Sigmoid colon (tissue), 7 donors: ENCODE measurements at places on chromosomes 2 and 18. TPM values are rescaled to one million over a fixed set of nuclear protein-coding genes. Genes with fewer than 3 reads are reported as not detected.
A peak's percentile ranks its signal among the peaks of the same experiment; 100 is the strongest.

- no peak overlapping the region for H3K27ac ChIP-seq
- H3K36me3 ChIP-seq = no peaks in the 10 kb centered on the region
- H3K27me3 ChIP-seq = no peaks in the 10 kb centered on the region
Observed at GRCh38 chr2:20182241-20182931, 42.5 kb downstream of the SDC1 start.

GRCh38 chr2:106105151-106105922 is 88.8 kb downstream of the UXS1 start:
- no peak overlapping the region for H3K27ac ChIP-seq
- DNase-seq = no peak
- peaks cover 8% of the 10 kb centered on the region for H3K36me3 ChIP-seq

GRCh38 chr2:189854940-189855339 is 70.7 kb downstream of the PMS1 start:
- H3K27me3 ChIP-seq = no peaks in the 10 kb centered on the region
- H3K4me3 ChIP-seq = no peak overlapping the region
- H3K4me1 ChIP-seq = no peaks in the 10 kb centered on the region
- H3K27ac ChIP-seq = no peak overlapping the region

DNA sequence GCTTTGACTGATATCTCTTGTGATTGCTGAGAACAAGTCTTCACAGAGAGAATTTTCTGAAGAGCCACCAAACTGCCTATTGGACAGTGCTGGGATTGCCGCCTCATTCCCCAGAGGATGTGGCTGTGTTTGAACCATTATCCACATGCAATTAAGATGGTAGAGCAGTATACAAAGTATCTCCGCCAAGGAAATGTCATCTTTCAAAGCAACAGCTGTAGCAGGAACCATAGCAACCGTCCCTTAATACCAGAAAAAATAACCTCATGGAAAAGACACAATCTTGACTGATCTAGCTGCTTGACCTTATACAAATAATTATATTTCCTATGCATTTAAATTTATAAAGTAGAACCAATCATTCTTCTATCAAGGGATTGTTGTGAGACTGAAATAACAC is 772.6 kb upstream of the FAM98A start:
- H3K27me3 ChIP-seq = no peaks in the 10 kb centered on the region
- H3K4me3 ChIP-seq = no peak overlapping the region
- no peaks in the 10 kb centered on the region for H3K36me3 ChIP-seq
- DNase-seq = no peak
- no peak overlapping the region for H3K27ac ChIP-seq

DNA sequence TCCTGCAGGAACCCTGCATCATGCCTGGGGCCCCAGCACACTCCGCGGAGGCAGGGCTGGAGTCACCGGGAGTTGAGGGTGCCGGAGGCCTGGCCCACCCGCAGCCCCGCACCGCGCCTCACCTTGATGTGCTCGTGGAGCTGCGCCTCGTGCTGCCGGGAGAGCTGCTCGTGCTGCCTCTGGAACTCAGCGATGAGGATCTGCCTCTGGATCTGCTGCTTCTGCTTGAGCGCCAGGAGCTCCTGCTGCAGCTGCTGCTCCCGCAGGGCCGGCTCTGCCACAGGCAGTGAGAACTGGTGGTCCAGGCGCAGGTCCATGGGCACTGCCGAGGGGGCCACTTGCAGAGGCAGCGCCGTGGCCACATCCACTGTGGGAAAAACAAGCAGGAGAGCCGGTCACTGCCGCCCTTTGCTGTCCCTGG is 211.1 kb downstream of the HDAC4 start:
- H3K4me1 ChIP-seq = peaks cover 35% of the 10 kb centered on the region
- DNase-seq = peak; percentile 51
- H3K4me3 ChIP-seq = no peak overlapping the region

DNA sequence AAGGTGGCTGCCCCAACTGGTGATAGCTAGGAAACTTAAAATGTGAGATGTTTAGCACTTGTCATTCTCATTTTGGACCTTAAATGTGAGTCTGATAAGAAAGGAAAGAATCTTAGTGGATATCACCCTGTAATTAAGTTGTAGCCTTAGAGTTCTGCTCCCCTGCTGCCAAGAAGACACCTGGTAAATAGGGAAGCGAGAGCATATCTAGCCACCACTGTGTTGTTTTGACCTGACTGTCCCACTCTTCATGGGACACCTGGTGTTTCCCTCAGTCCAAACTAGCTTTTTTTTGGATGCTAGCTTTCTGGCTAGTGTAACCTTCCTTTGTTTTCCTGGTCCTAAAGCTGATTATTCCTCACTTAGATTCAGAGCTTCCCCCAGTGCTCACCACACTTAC is 357.6 kb downstream of the RAD51AP2 start:
- no peaks in the 10 kb centered on the region for H3K27me3 ChIP-seq
- H3K36me3 ChIP-seq = no peaks in the 10 kb centered on the region
- no peaks in the 10 kb centered on the region for H3K4me1 ChIP-seq
- H3K4me3 ChIP-seq = no peak overlapping the region

DNA sequence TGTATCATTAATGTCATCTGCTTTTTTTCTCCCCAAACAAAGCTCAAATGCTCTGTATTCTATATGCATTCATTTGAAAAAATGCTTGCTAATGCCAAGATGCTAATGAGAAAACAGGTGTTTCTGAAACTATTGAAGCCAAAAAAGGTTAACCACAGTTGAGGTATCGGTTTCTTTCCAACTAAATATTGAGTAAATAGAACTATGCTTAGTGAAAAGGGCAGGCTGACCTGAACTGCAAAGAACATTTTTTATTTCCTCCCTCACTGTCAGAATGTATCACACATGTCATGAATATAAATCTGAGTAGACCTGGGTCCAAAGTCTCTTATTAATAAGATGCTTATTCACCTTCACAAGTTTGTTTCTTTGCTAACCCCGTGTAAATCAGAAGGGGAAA is 866.6 kb downstream of the CPS1 start:
- H3K27ac ChIP-seq = no peak overlapping the region
- H3K36me3 ChIP-seq = no peaks in the 10 kb centered on the region
- DNase-seq = no peak
- no peaks in the 10 kb centered on the region for H3K4me1 ChIP-seq
- H3K27me3 ChIP-seq = no peaks in the 10 kb centered on the region

GRCh38 chr2:238926761-238927611 is 79.1 kb downstream of the TWIST2 start:
- no peaks in the 10 kb centered on the region for H3K27me3 ChIP-seq
- peaks cover 5% of the 10 kb centered on the region for H3K4me1 ChIP-seq
- H3K27ac ChIP-seq = no peak overlapping the region
- H3K36me3 ChIP-seq = no peaks in the 10 kb centered on the region
- peak; percentile 60 for DNase-seq

GRCh38 chr2:235055891-235056516 is 104.2 kb downstream of the SH3BP4 start:
- no peaks in the 10 kb centered on the region for H3K36me3 ChIP-seq
- H3K27ac ChIP-seq = no peak overlapping the region

DNA sequence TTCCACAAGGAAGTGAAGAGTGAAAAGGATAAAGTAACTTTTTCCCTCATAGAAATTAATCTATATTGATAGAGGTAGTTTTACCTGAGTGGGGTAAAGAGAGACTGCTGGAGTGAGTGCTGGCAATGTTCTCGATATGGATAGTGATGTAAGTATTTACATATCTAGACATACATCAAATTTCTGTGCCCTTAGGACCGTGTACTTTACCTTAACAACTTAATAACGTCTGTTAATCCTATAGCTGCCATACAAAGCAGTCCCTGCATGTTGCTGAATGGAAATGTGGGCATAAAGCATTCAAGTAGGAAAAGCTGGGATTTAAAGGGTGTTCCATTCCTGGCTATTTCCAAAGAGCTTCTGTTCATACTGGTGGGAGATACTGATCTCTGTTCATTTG is 162.4 kb upstream of the NOSTRIN start:
- H3K27ac ChIP-seq = peak overlapping the region; percentile 74
- no peaks in the 10 kb centered on the region for H3K4me1 ChIP-seq
- H3K27me3 ChIP-seq = no peaks in the 10 kb centered on the region
- no peaks in the 10 kb centered on the region for H3K36me3 ChIP-seq
- no peak for DNase-seq

DNA sequence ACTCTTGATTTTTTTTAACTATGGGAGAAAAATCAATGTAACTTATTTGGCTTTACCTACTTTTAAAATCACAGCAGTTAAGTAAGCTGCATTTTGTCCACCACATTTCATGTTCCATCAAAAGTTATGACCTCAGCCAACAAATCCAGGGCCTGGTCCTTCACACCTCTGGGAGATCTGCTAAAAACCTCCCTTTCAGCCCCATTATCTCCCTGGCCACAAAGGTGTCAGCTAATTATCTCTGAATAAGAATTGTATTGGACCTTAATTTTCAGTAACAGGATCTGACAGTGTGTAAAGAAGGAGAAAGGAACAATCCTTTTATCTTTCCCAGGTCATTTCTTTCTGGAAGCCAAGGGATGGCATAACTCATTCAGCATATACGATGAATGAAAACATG is 359.3 kb downstream of the TMEM182 start:
- H3K27ac ChIP-seq = no peak overlapping the region
- no peak overlapping the region for H3K4me3 ChIP-seq
- no peaks in the 10 kb centered on the region for H3K27me3 ChIP-seq
- H3K36me3 ChIP-seq = no peaks in the 10 kb centered on the region

GRCh38 chr2:119864318-119864717 is 104.6 kb downstream of the PTPN4 start:
- DNase-seq = no peak
- H3K4me1 ChIP-seq = peaks cover 6% of the 10 kb centered on the region
- H3K36me3 ChIP-seq = no peaks in the 10 kb centered on the region
- no peak overlapping the region for H3K27ac ChIP-seq
- H3K27me3 ChIP-seq = no peaks in the 10 kb centered on the region

- DNase-seq = no peak
- no peaks in the 10 kb centered on the region for H3K27me3 ChIP-seq
- no peaks in the 10 kb centered on the region for H3K36me3 ChIP-seq
- no peak overlapping the region for H3K27ac ChIP-seq
Observed at GRCh38 chr2:17085546-17086202, 420.0 kb upstream of the CYRIA start.

DNA sequence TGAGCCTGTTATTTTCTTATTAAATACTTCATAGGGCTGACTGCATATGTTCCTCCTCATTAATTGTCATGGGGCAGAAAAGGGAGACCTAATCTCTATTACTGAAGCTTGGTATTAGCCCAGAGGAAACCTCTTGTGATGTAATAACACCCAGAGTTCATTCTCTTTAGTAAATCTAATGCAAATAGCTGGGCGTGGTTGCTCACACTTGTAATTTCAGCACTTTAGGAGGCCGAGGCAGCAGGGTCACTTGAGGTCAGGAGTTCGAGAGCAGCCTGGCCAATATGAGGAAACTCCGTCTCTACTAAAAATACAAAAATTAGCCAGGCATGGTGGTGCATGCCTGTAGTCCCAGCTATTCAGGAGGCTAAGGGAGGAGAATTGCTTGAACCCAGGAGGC is 14.7 kb downstream of the DAW1 start:
- no peak overlapping the region for H3K4me3 ChIP-seq
- H3K4me1 ChIP-seq = no peaks in the 10 kb centered on the region
- H3K36me3 ChIP-seq = no peaks in the 10 kb centered on the region

DNA sequence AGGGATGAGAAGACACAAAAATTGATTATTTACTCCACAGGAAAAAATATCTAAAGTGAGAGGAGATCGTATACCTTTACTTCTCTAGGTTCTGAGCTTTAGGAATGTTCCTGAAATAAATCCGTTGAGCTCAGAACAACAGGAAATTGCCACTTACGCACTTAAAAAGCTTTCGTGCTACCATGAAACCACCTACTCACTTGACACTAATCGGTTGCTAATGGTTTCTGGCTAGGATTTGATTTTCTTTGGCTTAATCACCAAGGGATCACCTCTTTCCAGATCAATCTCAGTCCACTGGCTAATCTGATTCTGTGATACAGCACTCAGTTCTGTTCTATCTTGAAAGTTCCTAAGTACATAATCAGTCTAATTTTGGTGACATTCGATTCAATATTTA is 419.6 kb downstream of the DLGAP1 start:
- DNase-seq = no peak
- no peaks in the 10 kb centered on the region for H3K4me1 ChIP-seq
- no peak overlapping the region for H3K4me3 ChIP-seq
- H3K27ac ChIP-seq = no peak overlapping the region
- H3K36me3 ChIP-seq = no peaks in the 10 kb centered on the region

Gene REEP1
- 79.5 TPM for total RNA-seq

Gene DQX1
- total RNA-seq = not detected

Gene UGT1A8
- total RNA-seq = not detected

Gene CPO
- 1.1 TPM for total RNA-seq

Gene ECEL1
- total RNA-seq = 6.1 TPM

Gene PDCL3
- total RNA-seq = 29.6 TPM
